D341Med (cell line): ENCODE measurements at places on chromosomes 4 and X.

DNA sequence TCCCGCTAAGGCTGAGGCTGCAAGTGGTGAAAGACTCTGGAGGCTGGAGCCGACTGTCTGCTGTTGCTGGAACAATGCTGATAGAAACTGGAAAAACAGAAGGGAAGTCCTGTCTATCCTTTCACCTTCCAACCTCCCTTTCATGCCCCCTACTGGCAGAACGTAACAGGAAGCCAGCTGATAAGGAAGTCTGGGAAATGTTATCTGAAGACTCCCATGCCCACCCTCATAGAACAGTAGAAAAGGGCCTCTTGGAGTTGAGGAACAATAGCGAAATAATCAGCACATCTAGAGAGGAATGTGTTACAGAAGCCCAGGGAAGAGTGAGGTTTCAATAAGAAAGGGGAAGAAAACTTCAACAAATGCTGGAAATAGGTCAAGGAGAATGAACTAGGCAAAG is 117.1 kb upstream of the DKK2 start:
- peak; percentile 22 for DNase-seq

DNA sequence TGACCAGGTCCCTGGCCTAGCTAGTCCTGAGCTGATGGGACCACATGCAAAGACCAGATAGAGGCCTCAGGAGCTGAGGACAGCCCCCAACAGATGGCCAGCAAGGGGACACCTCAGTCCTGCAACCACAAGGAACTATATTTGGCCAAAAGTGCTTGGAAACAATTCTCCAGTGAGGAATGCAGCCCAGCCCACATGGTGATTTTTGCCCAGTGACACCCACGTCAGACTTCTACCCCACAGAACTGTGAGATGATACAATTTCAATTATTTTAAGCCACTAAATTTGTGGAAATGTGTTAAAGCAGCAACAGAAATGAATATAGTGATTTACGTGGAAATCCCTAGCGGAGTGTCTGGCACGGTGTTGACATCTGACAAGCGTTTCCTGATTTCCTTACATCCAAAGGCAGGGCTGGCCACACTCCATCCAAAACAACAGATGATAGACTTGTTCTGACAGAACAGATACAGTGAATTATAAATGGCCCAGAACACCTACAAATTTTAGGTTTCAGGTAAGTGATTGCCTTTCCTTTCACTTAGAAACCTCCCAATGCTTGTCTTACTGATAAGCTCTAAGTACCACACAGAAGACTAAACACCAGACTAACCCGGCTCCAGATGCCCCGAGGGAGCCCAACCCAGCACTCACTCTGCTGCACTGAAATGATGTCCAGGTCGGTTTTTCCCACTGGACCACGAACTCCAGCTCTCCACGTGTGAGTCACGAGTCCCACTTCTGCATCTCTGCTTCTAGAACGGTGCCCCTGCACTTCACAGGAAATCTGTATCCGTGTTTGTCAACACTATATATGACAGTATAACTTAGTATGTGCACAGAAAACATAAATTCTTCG is 5.8 kb downstream of the AFAP1 start:
- no peak for DNase-seq

- DNase-seq, result no peak
Measured at GRCh38 chrX:74346088-74346487, 42.1 kb downstream of the ZCCHC13 start.

GRCh38 chr4:87390551-87390890 is 467 bp downstream of the HSD17B11 start:
- DNase-seq, result peak; percentile 35

DNA sequence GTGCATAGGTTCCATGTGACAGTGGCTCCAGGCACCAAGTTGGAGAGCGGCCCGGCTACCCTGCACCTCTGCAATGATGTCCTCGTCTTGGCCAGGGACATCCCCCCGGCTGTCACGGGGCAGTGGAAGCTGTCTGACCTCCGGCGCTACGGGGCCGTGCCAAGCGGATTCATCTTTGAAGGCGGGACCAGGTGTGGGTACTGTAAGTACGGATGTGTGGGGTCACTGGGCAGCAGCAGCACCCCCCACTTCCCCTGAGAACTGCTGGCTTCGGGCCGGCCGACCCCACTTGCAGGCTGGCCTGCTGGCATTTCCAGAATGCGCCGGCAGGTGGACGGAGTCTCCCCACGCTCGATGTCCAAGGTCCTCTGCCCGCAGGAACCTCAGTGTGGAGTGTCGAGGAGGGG is 13.2 kb downstream of the DOK7 start:
- DNase-seq, result no peak

DNA sequence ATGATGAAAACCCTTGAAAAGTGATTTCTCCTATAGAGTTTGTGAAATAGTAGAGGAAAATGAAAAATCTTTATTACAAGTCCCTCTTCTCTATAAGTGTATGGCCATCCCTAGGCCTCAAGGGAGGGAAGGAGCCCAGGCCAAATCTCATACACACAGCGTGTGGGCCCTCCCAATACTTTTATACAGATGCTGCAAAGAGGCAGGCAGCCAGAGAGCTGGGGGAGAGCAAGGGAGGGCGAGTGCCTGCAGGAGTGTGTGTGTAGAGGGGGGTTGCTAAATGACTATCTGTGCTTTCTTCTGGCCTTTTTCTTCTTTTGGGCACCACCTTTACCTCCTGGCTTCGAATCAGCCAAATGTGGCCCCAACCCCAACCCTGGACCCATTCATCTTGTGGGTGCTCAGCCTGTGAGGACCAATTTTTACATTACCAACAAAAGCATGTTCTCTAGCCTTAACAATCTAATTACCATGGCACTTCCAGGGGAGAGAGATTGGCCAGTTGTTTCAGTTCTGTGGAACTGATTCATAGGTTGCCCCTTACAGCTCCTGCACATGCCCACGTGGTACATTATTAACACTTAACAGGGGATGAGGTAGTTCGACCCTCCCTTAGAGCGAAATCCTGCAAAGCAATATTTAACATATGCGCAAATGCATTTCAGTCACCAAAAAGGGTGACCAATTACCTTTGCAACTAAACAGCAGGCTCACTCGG is 2.0 kb downstream of the GPC3 start:
- DNase-seq, result no peak

GRCh38 chr4:53478671-53479456 is 101.4 kb downstream of the FIP1L1 start:
- DNase-seq, result no peak

DNA sequence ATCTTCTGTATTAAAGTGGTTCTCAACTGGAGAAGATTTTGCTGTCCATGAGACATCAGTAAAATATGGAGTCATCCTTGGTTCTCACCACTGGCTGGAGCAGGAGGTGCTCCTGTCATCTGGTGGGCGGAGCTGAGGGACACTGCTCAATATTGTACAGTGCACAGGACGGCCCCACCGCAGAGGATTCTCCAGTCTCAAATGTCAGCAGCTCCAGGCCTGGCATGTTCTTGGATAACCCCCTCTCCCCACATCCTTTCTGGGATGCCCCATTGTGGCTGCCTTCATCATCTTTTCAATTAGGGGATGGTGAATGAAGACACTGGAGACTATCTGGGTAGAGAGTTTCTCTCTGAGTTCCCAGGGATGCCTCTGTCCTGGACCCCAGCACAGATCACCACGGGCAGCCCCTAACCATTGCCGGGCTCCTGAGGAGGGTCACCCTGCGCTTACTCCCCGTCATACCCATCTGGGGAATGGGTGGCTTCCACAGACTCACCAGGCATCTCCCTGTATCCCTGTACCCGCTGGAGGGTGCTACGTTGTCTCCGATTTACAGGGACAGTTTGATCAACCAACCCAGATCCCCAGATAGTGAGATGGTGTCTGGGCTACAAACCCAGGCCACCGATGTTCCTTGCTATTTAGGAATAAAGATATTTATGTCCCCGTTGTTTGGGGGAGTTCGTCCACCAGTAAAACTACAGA is 21.9 kb upstream of the P2RY8 start:
- DNase-seq, result no peak
